ENCODE measurements at places on chromosomes 2 and 18.

DNA sequence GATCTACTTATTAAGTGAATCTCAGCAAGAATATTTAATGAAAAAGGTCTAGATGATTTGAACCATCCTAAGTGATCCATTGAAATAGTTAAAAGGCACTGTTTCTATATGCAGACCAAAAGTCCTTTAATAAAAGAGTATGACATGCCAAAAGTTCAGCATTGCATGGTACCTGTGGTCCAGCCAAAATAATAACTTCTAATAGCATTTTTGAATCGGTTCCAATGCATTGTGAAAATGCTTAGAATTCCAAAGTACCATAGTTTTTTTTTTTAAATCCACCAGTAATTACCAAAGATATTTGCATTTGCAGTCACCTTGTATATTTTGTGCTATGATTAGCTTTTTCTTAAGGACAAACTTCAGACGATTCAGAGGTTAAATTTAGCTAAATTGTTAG lies 79.9 kb downstream of the NYAP2 start:
- DNase-seq, result no peak

DNA sequence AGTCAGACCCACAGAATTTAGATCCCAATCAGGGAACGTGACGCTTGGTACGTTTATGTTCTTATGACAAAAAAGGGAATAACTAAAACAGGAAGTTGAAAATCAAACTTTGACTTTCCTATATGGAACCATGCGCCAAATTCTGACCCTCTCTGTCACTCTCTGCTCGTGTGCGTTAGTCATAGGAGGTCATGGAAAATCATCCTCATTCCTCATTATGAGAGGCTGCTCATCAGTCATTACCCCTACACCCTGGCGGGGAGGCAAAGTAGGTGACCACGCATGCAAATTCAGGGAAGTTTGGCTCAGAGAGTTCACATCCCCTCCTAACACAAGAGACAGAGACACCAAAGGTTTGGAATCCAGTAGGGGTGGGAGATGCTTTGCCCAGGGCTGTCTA lies 15.5 kb downstream of the IL1F10 start:
- DNase-seq, result no peak

DNA sequence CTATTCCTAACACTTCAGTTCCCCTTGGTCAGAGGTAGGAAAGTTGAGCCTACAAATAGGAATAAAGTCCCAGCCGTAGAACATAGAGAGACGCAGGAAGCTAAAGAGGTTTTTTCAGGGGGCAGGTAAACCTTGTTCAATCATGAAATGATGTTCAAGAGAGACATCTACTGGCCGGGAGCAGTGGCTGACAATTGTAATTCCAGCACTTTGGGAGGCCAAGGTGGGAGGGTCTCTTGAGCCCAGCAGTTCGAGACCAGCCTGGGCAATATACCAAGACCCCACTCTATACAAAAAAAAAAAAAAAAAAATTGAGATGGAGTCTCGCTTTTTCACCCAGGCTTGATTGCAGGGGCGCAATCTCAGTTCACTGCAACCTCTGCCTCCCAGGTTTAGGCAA lies 66.7 kb upstream of the DNAJC10 start:
- DNase-seq, result no peak

DNA sequence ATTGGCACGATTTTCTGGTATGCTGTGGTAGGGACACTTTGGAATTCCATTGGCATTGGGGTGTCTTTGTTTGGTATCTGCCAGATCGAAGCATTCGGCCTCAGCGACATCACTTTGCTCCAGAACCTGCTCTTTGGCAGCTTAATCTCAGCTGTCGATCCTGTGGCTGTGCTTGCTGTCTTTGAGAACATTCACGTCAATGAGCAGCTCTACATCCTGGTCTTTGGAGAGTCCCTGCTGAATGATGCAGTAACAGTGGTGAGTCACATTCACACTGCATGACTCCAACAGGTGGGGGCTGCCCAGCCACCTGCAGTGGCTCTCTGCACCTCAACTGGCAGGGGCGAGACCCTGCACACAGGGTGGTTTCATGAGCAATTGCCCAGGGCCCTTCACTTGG lies 38.4 kb downstream of the SLC9A2 start:
- DNase-seq, result no peak

DNA sequence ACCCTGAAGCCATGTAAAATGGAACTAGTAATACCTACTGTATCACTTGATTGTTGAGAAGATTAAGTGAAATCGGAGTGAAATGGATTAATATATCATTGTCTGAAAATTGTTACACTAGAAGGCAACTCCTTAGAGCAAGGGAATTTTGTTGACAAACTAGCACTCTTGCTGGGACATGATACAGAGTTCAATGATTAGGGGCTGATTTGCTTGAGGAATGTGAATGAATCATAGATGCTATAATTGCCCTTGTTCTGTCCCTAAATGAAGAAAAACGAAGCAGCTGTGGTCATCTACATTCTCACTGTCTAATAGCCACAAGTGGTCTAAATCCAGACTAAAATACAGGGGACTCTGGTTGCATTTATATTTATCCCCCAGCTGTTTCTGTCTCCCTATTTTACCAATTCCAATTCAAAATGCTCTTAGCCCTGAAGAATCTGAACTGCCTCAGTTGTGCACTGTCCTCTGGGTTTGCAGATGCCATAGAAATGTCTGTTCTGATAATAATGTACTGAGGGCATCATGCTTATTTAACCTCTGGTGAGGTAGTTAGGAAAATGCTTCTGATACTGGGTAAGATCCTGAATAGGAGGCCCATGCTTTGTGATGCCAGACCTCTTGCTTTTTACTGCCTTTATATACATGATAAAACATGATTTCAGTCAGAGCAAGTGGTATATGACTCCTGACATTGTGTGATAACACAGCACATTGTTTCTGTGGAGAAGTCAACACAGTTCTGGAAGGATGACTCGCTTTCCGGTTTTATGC lies 382.1 kb downstream of the NRXN1 start:
- DNase-seq, result no peak

DNA sequence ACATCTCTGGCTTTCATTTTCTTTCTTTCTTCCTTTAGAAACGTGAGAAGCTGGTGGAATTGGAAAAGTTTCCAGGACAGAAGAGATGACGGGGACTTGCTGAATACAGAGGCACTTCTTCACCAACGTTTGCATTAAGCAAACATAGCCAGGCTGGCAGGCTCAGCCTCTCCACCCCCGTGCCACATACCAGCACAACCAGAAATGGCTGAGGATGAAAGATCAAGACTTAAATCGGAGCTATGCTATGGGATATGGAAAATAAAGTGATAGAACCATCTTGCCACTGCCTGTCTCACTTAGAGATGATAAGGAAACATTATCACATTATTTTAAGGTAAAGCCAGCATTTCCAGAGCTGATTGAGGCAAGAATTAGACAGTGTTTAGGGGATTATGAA lies 483.3 kb downstream of the BCL11A start:
- no peak for DNase-seq

- no peak for DNase-seq
These were observed 469.7 kb upstream of the FANCL start for GRCh38 chr2:58710795-58711279.

- DNase-seq, result no peak
These were observed 11.1 kb upstream of the CYS1 start for GRCh38 chr2:10091182-10091888.

DNA sequence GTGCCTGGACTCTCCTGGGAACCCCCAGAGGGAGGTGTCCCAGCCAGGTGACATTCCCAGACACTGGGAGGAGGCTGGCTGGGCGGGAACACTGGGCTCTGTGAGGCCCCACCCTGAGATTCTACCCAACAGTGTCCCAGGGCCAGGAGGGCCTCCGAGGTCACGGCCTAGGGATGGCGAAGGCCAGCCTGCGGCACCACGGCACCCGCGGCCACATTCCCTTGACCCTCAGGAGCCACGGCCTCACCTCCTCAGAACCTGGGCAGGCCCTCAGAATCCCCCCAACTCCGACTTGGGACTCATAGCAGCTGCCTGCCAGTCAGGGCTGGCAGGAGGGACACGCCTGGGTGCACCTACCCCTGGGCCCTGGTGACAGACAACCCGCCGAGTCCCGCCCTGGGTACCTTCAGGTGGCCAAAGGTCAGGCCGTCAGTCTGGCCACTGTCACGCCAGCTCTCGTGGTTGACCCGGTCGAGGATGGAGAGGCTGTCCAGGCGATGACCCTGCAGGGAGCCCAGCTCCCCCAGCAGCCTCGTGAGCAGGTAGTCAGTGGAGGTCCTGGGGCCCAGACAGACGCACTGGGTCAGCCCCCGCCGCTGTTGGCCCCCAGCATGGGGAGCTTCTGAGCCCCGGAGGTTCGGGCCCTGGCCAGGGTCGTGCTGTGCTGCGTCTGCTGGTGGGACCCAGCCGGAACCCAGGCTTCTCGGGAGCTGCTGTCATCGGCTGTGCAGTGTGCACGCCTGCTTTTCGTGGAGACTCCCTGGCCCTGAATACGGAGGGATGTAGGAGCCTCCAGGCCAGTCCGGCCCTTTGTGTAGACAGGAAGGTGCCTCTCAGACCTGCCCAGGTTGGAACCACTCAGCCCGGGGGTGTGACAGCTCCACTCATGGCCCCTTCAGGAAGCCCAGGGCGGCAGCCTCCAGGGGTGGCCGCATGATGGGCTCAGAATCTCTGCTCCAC lies 6.1 kb downstream of the MAB21L4 start:
- DNase-seq, result no peak

- no peak for DNase-seq
These were observed 16.6 kb downstream of the ADCY3 start for GRCh38 chr2:24903161-24904103.

DNA sequence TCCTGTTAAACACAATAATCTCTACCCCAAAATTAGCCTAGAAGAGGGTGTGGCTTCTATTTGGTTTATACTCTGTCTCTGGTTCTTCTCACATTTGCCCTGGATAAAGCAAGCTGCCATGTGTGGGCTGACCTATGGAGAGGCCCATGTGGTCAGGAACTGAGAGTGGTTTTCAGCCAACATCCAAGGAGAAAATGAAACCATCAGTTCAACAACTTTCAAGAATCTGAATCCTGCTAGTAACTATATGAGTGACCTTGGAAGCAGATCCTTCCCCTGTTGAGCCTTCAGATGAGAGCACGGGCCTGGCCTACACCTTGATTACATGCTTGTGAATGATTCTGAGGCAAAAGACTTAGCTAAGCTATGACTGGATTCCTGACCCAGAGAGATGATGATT lies 11.5 kb upstream of the TRIB2 start:
- no peak for DNase-seq

- DNase-seq, result no peak
These were observed 461.9 kb upstream of the HS6ST1 start for GRCh38 chr2:128780434-128781080.

DNA sequence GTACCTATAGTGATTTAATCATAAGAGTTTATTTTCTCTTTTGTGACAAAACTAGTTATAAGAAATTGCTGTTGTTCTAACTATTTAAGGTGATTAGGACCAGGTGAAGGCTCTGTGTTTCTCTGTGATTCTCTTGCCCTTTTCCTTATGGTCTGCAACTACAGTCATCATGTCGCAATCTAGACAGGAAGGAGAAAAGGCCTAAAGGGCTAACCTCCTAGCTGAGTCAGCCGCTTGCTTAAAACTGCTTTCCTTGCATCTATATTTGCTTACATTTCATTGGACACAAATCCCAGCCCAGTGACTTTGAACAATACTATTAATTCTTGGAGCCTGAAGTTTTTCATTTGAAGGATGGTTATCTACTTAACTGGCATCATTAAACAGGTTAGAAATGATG lies 93.1 kb downstream of the PIK3C3 start:
- no peak for DNase-seq

DNA sequence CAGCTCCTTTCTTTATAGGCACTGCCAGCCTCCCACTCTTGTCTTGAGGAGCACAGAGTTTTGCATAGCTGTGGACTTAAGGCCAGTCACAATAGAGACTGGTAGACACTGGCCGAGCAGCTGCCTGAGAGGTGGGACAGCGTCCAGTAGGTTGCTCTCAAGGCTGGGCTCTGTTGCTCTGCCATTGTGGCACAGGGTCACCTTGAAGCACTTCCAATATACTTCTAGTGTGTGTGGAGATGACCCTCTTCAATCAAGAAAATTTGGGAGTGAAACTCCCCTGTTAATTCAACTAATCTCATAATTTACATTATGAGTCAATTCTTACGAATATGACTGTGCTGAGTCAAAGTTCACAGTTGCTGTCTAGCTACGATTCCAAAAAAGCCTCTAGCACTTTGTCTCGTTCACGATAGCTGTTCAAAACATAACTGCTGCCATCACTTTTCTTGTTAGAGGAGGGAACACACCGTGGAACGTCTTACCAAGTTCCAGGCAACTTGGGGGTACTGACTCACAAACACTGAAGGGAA lies 636.2 kb downstream of the EPHA4 start:
- no peak for DNase-seq

DNA sequence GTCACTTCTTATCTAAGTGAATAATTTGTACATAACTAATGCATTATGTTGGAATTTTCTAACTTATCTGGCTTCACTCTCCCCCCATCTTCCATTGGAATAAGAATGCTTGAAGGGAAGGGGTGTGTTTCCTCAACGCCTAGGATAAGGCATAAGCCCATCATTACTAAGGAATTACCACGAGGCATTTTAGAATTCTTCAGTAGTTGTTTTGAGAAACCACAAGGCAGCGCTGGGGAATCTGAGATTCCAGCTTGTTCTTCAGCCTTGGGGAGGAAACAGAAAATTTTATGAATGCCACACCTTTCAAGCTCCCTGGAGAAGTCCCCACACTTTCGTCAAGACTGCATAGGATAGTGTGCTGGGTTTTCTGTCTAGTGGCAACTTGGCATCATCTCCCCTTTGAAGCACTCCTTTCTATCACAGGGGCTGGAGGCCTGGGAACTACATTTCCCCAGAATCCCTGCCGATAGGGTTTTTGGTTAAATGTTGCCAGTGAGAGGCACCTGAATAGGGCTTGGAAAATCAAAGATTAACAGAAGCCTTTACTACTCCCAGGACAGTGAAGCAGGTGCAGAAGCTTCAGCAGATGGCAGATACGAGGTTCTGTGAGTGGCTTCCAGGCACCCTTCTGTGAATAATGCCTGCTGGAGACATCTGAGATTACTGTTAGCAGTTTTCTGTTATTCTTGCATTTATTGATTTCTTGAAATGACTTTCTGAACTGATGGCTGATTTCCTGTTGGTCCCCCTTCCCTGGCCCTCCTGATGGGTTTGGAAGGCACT lies 192.7 kb upstream of the REV1 start:
- DNase-seq, result no peak

DNA sequence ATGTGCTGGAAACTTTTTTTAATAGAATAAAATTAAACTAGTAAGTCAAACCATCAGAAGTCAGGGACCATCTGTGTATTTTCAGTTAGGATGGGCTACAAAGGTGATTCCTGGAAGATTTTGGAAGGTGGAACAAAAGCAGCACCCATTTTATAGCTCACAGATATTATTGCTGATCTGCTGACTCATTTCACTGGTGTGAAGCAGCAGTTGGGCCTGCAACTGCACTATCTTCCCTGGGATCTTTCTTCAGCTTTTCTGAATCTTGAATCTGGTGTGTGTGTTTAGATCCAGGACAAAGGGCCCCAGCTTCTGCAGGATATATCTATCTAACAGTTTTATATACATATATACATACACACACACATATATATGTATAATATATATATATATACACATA lies 35.6 kb upstream of the BCL11A start:
- no peak for DNase-seq
